ENCODE measurements at places on chromosomes 5 and 9. TPM values are rescaled to one million over a fixed set of nuclear protein-coding genes. Genes with fewer than 3 reads are reported as not detected.
A peak's percentile ranks its signal among the peaks of the same experiment; 100 is the strongest.

Gene IL9
- not detected for total RNA-seq

Gene KLHL3
- total RNA-seq = 15.2 TPM

Gene PCDHGB4
- total RNA-seq = not detected

Gene ZBTB34
- total RNA-seq = 7.7 TPM

Gene SYK
- total RNA-seq = 0.13 TPM

Gene ORM2
- total RNA-seq = not detected

Gene ENTR1
- 52.8 TPM for total RNA-seq

GRCh38 chr5:23445573-23445972, 61.8 kb upstream of the PRDM9 start:
- no peaks in the 10 kb centered on the region for H3K36me3 ChIP-seq
- no peaks in the 10 kb centered on the region for H3K4me1 ChIP-seq
- no peaks in the 10 kb centered on the region for H3K27me3 ChIP-seq
- no peak overlapping the region for H3K4me3 ChIP-seq

DNA sequence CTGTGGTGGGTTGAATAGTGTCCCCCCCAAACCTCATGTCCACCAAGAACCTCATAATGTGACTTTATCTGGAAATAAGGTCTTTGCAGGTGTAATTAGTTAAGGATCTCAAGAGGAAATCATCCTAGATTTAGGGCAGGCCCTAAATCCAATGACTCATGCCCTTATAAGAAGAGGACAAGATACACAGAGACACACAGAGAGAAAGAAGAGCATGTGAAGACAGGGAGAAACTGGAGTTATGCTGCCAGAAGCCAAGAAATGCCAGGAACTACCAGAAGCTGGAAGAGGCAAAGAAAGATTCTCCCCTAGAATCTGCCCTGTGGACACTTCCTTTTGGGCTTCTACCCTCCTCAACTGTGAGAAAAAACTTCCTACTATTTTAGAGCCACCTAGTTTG, 8.8 kb downstream of the FAM13B start:
- no peaks in the 10 kb centered on the region for H3K27me3 ChIP-seq
- H3K4me3 ChIP-seq = no peak overlapping the region
- H3K27ac ChIP-seq = no peak overlapping the region
- peaks cover 31% of the 10 kb centered on the region for H3K36me3 ChIP-seq

GRCh38 chr9:89592963-89593726, 11.7 kb upstream of the GADD45G start:
- peaks cover 29% of the 10 kb centered on the region for H3K27me3 ChIP-seq
- H3K27ac ChIP-seq = no peak overlapping the region
- H3K4me3 ChIP-seq = no peak overlapping the region
- DNase-seq = no peak

GRCh38 chr5:2537378-2538145, 213.9 kb downstream of the IRX2 start:
- H3K27ac ChIP-seq = no peak overlapping the region
- no peak overlapping the region for H3K4me3 ChIP-seq
- H3K27me3 ChIP-seq = peaks cover 2% of the 10 kb centered on the region
- H3K4me1 ChIP-seq = no peaks in the 10 kb centered on the region

GRCh38 chr9:126107693-126108092, 218.9 kb upstream of the MVB12B start:
- no peak overlapping the region for H3K27ac ChIP-seq
- no peaks in the 10 kb centered on the region for H3K4me1 ChIP-seq
- peaks cover 3% of the 10 kb centered on the region for H3K27me3 ChIP-seq
- DNase-seq = no peak

GRCh38 chr5:93055971-93056370, 525.0 kb downstream of the NR2F1-AS1 start:
- H3K27ac ChIP-seq = no peak overlapping the region
- no peak for DNase-seq
- H3K4me1 ChIP-seq = no peaks in the 10 kb centered on the region
- H3K4me3 ChIP-seq = no peak overlapping the region
- no peaks in the 10 kb centered on the region for H3K36me3 ChIP-seq
- H3K27me3 ChIP-seq = no peaks in the 10 kb centered on the region

DNA sequence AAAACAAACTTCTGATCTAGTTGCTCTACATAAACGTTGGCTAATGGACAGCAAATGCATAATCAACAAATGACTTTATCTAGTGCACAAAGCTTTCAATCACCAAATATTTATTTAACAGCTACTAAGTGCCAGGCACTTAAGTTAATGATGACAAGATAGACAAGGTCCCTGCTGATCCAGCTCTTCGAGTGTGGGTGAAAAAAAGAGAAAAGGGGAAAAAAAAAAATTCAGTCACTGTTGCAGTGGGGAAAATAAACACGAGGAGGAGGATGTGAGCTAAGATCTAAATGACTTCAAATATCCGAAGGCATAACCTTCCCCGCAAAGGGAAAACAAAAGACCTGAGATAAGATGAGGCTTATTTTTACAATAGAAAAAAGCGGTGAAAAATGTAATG, 9.6 kb downstream of the PSIP1 start:
- peaks cover 41% of the 10 kb centered on the region for H3K4me1 ChIP-seq
- peak overlapping the region; percentile 21 for H3K27ac ChIP-seq
- H3K4me3 ChIP-seq = no peak overlapping the region
- H3K36me3 ChIP-seq = peaks cover 64% of the 10 kb centered on the region
- no peak for DNase-seq

GRCh38 chr9:83665580-83666200, 42.1 kb downstream of the UBQLN1 start:
- peak overlapping the region; percentile 56 for H3K27ac ChIP-seq
- no peaks in the 10 kb centered on the region for H3K27me3 ChIP-seq
- peaks cover 12% of the 10 kb centered on the region for H3K4me1 ChIP-seq
- no peak for DNase-seq
- H3K36me3 ChIP-seq = peaks cover 51% of the 10 kb centered on the region

DNA sequence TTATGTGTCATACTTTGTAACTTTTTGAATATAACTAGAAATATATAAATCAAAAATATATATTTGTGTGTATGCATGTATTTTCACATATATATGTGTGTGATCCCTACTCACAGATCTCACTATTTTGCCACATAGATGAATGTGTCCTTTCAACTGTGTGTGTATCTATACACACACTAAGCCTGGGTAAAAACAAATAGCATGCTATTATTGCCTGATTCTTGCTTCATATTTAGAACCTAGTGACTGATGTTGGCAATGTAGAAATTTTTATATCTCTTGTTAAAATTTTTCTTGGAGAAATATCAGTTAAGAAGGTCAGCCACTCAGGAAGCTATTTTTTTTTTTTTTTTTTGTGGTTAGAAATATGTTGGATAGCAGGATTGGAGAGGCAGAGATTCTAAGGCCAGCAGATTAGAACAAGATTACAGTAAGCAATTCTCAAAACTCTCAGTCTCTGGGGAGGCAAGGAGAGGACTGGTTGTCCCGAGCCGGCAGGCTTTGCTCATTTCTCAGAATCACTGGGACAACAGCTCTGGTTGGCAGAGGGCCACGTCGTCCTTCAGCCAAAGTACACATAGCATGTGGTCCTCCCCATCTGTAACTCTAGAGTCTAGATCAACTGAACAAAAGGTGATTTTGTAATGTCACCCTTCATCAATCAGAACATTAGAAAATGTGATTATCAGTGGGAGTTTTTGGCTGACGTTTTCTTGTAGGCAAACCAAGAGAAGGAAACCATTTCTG, 19.7 kb downstream of the C6 start:
- H3K4me3 ChIP-seq = no peak overlapping the region
- H3K27ac ChIP-seq = no peak overlapping the region
- no peaks in the 10 kb centered on the region for H3K27me3 ChIP-seq
- no peaks in the 10 kb centered on the region for H3K4me1 ChIP-seq

DNA sequence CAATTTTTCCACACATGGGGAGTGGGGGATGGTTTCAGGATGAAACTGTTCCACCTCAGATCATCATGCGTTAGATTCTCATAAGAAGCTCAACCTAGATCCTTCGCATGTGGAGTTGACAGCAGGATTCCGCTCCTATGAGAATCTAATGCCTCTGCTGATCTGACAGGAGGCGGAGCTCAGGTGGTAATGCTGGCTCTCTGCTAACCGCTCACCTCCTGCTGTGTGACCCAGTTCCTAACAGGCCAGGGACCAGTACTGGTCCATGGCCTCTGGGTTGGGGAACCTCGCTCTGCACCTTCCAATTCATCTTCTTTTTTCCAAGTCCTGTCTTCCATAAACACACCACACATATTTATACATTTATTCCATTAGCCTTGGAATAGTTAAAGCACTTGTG, 33.0 kb downstream of the POU5F2 start:
- no peak for DNase-seq
- H3K4me1 ChIP-seq = no peaks in the 10 kb centered on the region
- H3K4me3 ChIP-seq = no peak overlapping the region
- no peaks in the 10 kb centered on the region for H3K36me3 ChIP-seq

DNA sequence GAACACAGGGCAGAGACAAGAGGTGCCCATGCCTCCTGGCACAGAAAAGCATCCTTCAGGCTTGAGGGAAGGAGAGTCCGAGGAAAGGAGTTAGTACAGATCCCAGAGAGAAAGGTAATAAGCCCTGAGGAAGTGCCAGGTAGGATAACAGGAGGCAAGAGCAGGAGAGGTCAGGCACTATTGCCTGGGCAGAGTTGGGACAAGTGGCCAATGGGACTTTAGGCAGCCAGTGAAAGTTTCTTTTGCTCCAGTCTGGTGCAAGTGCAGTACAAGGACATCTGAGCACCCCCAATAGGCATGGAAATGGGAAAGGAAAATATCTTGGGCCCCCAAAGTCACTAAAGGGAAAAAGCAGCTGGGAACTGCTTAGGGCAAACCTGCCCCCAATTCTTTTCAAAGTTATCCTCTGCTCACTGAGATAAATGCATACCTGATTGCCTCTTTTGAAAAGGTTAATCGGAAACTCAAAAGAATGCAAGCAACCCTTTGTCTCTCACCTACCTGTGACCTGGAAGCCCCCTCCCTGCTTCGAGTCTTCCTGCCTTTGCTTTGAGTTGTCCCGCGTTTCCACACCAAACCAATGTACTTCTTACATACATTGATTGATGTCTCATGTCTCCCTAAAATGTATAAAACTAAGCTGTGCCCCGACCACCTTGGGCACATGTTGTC, 46.5 kb downstream of the ELOVL7 start:
- H3K4me3 ChIP-seq = no peak overlapping the region
- H3K27me3 ChIP-seq = peaks cover 3% of the 10 kb centered on the region
- H3K36me3 ChIP-seq = no peaks in the 10 kb centered on the region
- no peaks in the 10 kb centered on the region for H3K4me1 ChIP-seq

- H3K27ac ChIP-seq = no peak overlapping the region
- no peaks in the 10 kb centered on the region for H3K4me1 ChIP-seq
- no peak for DNase-seq
- H3K27me3 ChIP-seq = peaks cover 13% of the 10 kb centered on the region
Measured at GRCh38 chr9:115071176-115071575, 46.8 kb downstream of the TNC start.

- H3K27ac ChIP-seq = no peak overlapping the region
- no peak overlapping the region for H3K4me3 ChIP-seq
Measured at GRCh38 chr5:139283252-139284166, 10.0 kb upstream of the MATR3 start.

DNA sequence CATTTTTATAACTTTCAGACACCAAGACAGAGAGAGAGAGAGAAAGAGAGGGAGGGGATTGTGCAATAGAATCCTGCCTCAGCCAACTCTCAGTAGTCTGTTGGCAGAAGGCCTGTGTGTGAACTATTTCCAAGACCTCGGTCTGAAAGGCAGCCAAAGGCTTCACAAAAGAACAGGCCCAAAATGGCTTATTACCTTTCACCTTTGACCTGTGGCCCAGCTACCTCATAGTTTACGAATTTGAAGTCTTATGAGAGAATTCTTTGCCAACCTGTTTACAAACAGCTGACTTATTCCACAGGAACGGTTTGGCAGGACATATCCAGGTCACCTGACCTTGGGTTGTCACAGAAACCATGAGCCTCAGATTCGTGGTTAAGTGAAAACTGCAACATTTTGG, 48.6 kb downstream of the NR2F1-AS1 start:
- H3K27ac ChIP-seq = no peak overlapping the region
- DNase-seq = no peak
- H3K4me3 ChIP-seq = no peak overlapping the region
- H3K36me3 ChIP-seq = no peaks in the 10 kb centered on the region
